Body of pancreas (tissue), 4 donors: ENCODE measurements at places on chromosomes 5 and 9.

DNA sequence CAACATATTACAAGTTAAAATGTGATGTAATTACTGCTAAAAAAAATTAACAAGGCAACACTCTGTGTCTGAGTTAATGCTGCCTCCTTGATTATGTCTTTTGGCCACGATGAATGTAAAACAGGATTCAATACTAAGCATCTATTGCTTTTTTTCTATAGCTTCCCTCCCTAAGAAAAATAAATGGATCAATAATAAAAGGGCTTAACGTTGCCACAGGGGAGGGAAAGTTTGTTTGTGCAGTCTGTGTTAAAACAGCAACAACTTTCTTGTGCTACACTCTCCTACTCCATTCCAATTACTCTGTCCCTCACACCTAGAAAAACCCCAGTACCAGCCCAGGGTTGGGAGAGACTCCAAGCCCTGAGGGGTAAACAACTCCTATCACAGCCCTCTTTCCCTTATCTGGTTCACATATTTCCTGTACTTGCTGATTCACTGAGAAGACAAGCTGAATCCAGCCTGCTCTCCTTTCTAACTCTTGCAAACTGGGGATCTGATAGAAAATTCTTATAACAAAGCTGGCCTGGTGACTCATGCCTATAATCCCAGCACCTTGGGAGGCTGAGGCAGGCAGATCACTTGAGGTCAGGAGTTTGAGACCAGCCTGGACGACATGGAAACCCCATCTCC is 44.8 kb downstream of the PTPN3 start:
- no peak for DNase-seq

DNA sequence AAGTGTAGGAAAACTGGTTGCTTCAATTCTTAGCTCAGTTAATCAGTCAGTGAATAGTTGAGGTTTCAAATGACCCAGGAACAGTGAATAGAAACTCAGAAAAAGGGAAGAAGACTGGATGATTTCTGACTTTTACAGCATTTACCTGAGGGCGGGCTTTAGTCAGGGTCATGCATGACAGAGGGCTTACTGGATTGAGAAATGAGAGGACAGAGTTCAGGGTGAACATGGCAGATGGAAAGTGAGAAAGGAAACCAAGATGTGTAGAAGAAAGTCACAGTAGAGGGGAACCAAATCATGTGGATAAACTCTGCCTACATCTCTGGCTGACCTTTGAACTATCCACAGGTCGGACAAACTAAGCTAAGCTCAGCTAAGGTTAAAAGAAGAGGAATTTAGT is 596.0 kb downstream of the SEMA5A start:
- no peak for DNase-seq

DNA sequence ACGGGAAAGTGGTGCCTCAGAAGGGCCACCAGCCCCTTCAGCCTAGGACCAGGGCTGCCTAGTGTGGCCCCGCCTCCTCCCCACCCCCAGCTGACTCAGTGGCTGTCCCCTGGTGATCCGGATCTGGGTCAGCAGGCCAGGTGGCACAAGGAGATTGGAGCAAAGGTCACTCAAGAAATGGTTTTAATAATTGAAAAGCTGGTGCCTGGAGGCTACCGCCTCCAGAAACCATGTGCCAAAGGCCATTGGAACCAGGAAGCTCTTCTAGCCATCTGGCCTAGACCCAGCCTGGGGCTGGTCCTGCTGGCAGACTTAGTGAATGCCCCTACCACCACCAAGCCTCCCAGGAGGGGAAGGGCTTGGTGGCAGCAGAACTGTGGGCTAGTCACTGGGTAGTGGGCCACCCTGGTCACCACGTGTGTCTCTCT is 1.5 kb downstream of the ST6GALNAC4 start:
- peak; percentile 58 for DNase-seq

DNA sequence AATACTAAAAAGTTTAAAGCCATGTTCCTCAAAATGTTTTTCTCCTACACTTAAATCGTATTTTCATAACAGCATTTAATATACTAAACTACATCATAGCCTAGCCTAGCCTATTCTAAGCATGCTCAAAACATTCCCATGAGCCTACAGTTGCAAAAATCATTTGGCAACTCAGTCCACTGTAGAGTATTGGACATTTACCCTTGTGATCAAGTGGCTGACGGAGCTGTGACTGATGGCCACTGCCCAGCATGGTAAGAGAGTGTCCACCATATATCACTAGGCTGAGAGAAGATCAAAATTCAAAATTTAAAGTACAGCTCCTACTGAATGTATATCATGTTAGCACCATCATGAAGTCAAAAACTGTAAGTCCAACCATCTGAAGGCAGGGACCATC is 30.9 kb downstream of the SEMA5A start:
- no peak for DNase-seq

- DNase-seq, result no peak
Observed at GRCh38 chr5:6096101-6096500, 282.2 kb downstream of the MED10 start.

DNA sequence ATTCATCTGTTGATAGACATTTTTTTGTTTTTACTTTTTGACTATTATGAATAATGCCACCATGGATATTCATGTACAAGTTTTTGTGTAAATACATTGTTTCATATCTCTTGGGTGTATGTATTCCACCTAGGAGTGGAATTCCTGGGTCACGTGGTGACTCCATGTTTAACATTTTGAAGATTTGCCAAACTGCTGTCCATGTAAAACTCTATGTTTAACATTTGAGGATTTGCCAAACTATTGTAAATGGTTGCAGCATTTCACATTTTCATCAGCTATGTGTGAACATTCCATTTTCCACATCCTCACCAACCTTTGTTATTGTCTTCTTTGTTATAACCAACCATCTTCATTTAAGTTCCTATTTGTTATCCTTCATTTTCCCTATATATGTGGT is 12.2 kb downstream of the TMEFF1 start:
- no peak for DNase-seq

DNA sequence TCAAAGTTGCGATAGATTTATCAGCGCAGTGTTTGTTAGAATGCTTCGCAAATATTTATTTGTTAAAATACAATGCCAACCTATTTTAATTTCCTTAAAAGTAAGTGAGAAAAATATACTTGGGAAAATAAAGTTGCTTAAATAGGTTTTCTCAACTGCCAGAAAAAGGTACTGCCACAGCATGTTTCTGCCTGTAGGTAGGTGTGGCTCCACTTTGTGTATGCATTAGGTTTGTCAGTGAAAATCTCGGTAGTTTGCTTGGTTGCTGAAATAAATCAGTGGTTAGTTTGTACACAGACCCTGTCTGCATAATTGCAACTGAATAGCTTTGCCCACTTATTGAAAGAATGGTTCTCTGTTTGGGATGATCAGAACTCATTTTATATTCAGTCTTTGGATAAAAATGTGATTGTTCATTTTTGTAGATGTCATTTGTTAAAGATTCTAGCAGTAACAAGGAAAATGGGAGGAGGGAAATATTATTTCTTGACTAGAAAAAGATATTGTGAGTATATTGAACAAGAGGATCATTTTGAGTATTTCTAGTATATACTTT is 25.7 kb downstream of the C9orf85 start:
- DNase-seq, result no peak
